Large intestine (tissue), 12 donors: ENCODE measurements at places on chromosomes 2 and 18.
A peak's percentile ranks its signal among the peaks of the same experiment; 100 is the strongest.

DNA sequence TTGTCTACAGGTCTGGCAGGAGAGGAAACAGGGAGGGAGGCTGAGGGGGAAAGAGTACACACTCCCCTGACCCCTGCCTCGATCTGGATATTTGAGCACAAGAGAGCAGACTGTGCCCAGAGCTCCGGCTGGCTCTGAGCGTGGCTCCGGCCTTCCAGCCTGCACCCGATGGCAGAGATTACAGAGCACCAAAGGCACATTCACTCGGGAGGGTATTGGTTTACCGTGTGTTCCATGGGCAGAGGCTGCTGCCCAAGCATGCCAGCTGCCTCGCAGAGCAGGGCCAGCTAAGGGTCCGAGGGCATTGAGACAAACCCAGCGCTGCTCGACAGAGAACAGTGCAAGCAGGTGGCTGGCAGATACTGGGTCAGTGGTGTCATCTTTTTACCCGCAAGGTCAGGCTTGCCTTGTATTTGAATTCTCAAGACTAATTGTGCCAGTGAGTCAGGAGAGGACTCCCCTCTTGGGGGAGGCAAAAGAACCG, 132.2 kb downstream of the TNS1 start:
- DNase-seq, result no peak

DNA sequence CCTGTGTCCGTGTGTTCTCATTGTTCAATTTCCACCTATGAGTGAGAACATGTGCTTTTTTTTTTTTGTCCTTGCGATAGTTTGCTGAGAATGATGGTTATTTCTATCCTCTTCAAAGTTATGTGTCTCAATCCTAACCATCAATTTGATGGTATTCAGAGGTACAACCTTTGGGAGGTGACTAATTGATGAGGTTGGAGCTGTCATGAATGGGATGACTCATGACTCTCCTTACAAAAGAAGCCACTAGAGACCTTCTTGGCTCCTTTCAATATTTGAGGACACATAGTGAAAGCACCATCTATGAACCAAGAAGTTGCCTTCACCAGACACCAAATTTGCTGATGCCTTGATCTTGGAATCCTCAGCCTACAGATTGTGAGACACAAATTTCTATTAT, 677.1 kb upstream of the DDX18 start:
- DNase-seq, result no peak

- DNase-seq, result no peak
Observed at GRCh38 chr2:86039178-86039962, 66.3 kb downstream of the POLR1A start.

GRCh38 chr2:179020156-179020750, 29.7 kb downstream of the CCDC141 start:
- DNase-seq, result peak; percentile 8

- peak; percentile 59 for DNase-seq
Observed at GRCh38 chr2:189613077-189613636, 32.6 kb upstream of the SLC40A1 start.

DNA sequence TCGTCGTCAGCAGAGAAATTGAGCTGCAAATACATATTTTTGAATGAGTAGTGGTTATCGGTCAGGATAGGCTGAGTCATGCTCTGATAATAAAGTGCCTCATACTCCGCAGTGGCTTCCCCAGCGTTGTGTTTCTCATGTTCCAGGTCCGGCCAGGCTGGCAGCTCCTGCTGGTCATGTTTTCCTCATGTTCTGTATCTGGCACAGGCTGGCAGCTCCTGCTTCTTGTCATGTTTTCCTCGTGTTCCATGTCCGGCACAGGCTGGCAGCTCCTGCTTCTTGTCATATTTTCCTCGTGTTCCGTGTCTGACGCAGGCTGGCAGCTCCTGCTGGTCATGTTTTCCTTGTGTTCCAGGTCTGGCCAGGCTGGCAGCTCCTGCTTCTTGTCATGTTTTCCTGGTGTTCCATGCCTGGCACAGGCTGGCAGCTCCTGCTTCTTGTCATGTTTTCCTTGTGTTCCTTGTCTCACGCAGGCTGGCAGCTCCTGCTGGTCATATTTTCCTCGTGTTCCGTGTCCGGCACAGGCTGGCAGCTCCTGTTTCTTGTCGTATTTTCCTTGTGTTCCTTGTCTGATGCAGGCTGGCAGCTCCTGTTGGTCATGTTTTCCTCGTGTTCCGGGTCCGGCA, 148.9 kb downstream of the ATP9B start:
- no peak for DNase-seq

DNA sequence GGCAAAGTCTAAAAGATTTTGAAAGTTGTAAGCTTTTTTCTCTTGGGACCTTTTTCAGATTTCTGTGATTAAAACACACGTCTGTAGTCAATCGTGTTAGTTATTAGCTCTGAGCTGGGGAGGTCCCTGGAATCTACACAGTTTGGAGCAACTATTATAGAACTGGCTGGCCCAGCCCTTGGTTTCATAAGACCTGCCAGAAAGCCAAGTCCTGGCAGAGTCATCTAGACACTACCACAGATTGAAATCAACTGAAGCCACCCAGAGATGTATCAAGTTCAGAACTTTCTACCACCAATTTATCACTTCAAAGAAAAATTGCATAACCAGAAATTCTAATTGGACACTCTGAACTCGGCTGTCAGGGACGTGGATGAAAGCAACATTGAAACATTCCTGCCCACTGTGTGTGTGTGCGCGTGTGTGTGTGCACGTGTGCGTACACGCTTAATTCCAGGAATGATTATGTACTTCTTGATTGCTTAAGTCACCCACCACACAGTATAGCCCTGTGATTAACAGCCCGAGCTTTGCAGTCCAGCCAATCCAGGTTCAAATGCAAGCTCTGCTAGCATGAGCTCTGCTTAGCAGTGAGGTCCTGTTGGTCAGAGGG, 126.3 kb downstream of the TPGS2 start:
- no peak for DNase-seq
